ENCODE measurements at places on chromosomes 1 and 21.

DNA sequence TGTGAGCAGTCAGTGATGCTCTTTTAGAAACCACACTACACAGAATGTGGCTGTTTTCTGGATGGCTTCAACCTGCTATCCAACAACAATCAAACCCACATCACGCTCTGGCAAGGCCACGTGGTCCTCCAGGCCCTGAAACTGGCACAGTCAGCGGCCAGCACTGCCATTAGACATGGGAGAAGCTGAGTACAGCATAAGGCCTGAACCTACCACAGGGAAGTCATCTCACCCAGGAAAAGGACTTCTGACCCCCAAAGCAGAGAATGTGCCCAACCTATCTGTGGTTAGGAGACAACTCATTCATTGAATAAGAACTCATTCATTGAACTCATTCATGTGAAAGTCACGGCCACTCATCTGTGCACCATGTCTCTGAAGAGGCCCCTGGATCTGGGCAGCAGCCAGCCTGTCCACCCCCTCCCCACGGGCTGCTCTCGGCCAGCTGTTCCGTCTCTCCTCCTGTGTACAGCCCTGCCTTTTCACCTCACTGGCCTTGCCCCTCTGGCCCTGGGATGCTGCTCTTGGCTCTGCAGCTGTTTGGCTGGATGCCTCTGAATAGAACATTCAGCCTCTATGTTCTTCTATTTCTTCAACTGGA is 41.1 kb downstream of the C1orf198 start:
- no peak for DNase-seq

GRCh38 chr1:18105196-18105595 is 2.4 kb upstream of the IGSF21 start:
- DNase-seq: no peak

GRCh38 chr1:184582411-184582810 is 172.2 kb downstream of the EDEM3 start:
- DNase-seq: no peak

- no peak for DNase-seq
Observed at GRCh38 chr1:47325528-47325927, 8.1 kb upstream of the CMPK1 start.

GRCh38 chr1:9891207-9891606 is 18.9 kb downstream of the CTNNBIP1 start:
- no peak for DNase-seq

- no peak for DNase-seq
Observed at GRCh38 chr1:3786468-3787348, 9.6 kb downstream of the LRRC47 start.

DNA sequence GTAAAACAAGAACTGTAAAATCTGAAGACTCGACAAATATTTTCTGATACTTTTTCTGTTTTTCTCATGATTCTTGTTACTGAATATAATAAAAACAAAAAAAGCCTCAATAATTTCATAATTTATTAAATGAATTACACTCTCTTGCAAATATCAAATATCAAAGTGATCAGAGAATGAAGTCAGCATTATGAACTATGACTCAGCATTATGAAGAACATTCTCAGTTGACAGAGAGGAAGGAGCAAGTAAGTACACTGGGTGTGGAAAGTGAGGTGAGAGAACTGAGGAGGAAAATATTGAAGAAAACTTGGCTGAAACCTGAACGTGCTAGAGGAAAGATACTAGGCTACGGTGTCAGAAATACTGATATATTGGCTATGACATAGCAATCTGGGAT is 529.5 kb downstream of the KCNT2 start:
- DNase-seq: no peak

All from activated CD4-positive, alpha-beta T cell treated with anti-CD3 and anti-CD28 coated beads, Interleukin-2, amount 50 U/mL, for 4 hours (primary cell).